ENCODE measurements at places on chromosomes 1 and 21.

- no peak for DNase-seq
These were observed 52.4 kb downstream of the KCNJ6 start for GRCh38 chr21:37863842-37864241.

- DNase-seq = no peak
These were observed 5.3 kb upstream of the GNPAT start for GRCh38 chr1:231235526-231236207.

DNA sequence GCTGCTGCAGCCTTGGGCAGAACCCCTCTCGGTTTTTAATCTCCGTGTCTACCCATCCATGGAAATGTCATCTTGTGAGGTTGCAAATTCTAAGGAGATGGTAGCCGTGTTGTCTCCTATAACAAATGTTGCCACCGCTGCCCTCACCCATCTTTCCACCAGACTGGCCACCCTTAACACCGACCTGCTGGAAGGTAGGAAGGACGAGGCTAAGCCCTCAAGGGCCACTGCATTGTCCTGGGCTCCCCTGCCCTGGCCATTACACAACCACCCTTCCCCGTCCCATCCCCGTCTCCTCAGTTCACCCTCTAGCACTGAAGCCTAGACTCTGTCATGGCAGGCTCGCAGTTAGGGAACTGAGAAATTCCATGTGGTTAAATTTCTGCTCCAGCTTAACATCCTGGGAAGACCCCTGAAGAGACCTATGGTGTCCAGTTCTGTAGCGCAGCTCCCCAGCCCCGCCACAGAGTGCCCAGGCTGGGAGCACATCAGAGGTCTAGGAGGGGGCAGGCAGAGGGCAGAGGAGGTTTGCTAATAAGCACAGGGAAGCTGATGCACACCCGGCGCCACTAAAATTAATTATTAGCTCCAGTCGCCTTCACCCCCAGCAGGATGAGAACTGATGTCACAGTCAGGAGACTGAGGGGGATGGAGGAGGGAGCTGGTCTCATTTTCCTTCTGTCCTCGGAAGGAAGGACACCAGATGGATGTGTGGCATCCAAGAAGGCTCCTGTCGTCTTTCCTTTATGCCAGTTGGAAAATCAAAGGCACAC is 38.3 kb downstream of the STUM start:
- DNase-seq = no peak

DNA sequence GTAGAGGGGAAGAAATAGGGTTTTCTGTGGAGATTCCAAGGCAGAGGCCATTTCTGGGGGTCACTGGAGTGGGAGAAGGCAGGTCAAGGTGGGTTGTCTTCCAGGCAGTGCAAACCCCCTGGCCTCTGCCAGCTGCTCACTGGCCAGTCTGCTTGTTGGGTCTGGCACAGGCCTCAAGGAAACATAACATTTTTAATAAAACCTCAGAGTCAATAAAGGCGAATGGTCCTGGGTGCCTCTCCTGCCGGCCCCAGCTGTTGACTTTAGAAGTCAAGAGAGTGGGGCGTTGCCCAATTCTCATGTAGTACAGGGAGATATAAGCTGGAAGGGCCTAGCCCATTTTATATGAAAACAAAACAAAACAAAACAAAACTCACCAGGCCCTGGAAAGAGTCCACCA is 36.6 kb downstream of the RUNX3 start:
- no peak for DNase-seq

DNA sequence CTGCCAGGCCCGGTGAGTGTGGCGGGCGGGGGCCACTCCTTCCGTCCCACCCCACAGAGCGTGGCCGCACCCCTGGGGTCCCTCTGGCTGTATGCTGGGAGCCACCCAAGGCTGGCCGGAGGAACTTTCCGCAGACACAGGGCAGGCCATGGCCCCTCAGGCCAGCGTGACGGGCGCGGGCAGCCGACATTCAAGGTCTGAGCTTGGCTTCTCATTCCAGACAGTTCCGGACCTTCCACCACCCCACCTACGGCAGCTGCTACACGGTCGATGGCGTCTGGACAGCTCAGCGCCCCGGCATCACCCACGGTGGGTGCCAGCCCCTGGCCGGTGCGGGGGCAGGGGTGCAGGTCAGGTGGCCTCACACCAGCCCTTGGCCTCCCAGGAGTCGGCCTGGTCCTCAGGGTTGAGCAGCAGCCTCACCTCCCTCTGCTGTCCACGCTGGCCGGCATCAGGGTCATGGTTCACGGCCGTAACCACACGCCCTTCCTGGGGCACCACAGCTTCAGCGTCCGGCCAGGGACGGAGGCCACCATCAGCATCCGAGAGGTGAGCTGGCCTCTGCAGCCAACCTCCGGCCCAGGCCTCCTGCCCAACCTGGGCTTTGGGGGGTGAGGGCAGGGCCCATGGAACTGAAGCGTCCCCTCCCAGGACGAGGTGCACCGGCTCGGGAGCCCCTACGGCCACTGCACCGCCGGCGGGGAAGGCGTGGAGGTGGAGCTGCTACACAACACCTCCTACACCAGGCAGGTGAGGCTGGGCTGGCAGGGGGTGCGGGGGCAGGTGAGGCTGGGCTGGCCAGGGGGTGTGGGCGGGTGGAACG is 7.3 kb downstream of the SCNN1D start:
- DNase-seq = no peak

DNA sequence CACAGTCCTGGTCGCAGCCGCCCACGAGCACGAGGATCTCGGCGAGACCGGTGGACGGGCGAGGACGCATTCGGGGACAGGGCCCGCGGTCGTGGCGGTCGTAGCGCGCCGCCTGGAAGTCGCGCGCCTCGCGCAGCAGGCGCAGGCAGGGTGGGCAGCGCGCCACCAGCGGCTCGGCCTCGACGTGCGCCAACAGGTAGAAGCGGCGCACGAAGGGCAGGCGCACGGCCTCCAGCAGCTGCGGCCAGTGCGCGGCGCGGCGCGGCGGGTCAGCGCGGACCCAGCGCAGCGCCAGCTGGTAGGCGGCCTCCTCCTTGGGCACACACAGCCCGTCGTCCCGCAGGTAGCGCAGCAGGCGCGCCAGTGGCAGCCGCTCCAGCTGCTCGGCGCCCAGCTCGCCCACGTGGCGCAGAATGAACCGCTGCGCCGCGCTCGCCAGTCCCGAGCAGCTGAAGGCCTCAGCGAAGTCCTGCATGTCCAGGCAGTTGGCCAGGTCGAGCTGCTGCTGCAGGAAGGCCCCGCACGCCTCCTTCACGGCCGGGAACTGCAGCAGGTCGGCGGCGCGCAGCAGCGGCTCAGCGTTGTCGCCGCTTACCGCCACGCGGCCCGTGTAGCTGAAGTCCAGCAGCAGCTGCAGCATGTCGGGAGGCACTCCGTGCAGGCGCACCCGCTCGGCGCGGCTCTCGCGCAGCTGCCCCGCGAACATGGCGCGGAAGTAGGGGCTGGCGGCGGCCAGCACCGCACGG is 573 bp downstream of the KLHL21 start:
- no peak for DNase-seq

DNA sequence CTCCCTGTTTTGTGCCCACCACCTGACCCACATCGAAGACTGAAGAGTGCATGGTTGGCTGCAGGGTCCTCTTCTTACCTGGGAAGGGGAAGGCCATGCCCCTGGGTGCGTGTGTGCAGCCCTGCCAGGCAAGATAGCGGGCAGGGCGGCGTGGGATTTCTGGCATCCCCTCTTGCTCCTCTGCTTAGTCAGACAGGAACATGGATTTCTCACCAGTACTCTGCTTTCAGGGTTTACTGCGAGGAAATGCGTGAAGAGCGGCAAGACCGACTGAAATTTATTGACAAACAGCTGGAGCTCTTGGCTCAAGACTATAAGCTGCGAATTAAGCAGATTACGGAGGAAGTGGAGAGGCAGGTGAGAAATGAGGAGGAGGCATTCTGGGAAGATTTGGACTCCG is 15.5 kb upstream of the MIIP start:
- DNase-seq = no peak

- no peak for DNase-seq
These were observed 183.5 kb upstream of the DPYD start for GRCh38 chr1:98104289-98104688.

DNA sequence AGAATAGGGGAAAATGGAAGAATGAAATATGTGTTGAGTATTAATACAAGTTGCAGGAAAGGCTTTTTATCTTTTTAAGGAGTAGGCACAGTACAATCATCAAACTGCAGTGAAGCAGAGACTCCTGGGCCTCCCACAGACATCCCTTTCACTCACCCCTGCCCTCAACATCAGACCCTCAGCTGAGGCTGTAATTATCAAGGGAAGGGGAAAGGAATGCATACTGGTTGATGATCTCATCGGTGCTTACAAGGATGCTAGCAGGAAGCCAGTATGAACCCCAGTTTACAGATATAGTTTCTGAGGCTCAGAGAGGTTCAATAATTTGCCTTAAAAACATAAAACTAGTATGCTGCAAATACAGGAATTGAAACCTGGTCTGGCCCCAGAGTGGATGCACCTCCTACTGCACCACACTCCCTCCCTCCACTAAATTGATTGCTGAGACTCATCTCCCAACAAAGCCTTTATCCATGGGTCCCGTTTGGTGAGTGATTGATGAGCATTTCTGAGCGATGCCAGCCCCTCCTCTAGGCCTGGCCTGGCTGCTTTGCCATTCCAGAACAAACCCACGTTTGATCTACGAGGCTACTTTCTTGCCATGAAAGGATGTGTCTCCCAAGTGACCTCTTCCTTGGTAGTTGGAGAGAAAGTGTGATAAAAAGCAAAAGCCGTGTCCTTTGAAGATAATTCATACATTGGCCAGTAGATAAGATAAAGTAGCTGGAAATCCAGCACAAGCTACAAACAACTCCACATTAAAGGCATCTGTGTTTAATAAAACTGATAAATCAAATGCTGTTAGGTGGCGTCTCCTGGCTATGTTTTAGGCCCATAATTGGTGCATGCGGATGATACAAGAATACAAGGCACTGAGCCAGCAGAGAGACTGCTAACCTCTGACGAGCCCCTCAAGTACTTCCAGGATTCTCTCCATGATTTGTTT is 233.9 kb upstream of the CAMK1G start:
- DNase-seq = no peak

DNA sequence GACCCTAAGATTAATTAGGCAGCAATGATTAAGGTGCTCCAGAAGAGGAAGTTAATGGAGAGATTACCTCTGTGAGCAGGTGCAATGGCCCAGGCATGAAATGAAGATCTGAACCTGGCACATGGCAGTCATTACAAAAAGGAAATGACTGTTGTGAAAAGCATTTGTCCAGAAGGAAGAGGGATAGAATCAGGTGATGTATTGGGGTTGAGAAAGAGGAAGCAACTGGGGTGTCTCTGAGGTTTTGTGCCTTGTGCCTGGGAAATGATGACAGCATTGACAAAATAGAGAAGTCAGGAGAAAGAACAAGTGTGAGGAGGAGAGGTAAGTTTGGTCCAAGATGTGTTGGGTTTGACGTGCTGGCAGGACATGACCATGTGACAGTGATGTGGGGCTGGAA is 5.6 kb downstream of the CRCT1 start:
- DNase-seq = no peak

DNA sequence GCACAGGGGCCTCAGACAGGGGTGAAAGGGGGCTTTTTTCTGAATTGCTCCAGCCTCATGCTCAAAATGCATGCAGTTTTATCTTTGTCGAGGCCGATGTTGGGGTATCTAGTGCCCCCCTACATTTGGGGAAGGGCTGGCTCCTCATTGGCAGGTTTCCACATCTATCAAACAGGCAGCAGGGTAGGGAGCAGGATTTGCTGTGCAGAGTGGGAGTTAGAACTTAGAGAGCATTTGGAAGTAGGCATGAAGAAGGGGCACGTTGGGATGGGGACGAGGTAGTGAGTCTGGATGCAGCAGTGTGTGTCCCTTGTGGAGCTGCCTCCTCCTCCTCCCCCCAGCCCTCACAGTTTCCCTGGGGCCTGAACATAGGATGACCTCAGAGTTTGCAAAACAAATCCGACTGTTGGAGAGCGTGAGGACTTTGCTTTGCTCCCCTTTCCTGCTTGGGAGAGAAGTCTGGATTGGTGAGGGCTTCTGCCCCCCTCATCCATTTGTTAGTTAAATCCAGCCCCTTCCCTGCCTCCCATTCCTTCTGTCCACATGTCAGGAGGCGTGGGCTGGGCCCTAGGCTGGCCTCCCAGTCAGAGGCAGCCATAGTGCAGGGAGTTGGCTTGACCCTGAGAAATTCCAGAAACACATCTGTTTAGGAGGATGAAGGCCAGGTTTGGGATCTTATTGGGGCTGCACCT is 36.9 kb upstream of the GPR37L1 start:
- no peak for DNase-seq

DNA sequence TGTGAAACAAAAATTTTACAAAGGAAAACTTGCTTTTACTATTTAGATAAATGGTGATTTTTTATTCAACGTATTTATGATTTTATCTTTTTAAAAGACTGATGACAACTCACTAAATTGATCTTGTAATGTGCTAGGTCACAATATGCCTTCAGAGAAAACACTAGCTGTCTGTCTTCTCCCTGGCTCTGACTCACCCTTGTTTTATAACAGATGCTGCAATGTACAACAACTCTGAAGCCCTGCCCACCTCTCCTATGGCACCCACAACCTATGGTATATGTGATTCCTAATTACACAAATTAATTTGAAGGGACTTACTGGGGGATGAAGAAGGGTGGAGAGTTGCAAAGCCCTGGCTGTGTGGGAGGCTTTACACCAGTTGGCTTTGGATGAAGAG is 24.7 kb upstream of the HSD17B7 start:
- peak; percentile 85 for DNase-seq

DNA sequence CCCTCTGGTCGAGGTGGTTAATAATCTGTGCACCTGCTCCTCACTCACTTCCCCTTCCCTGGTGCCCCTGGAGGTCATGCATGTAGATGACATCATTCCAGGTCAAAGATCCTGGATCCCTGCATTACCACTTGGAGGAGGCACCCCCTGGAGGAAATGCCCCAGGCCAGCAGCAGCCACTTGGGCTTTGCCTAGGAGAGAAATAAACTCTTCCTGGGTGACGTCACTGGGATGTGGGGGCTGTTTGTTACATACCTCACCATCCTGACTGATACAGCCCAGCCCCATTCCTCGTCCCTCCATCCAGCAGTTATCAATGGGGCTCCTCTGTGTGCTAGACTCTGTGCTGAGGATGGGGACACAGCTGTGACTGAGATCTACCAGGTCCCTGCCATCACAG is 433.6 kb downstream of the PTPRU start:
- DNase-seq = no peak

DNA sequence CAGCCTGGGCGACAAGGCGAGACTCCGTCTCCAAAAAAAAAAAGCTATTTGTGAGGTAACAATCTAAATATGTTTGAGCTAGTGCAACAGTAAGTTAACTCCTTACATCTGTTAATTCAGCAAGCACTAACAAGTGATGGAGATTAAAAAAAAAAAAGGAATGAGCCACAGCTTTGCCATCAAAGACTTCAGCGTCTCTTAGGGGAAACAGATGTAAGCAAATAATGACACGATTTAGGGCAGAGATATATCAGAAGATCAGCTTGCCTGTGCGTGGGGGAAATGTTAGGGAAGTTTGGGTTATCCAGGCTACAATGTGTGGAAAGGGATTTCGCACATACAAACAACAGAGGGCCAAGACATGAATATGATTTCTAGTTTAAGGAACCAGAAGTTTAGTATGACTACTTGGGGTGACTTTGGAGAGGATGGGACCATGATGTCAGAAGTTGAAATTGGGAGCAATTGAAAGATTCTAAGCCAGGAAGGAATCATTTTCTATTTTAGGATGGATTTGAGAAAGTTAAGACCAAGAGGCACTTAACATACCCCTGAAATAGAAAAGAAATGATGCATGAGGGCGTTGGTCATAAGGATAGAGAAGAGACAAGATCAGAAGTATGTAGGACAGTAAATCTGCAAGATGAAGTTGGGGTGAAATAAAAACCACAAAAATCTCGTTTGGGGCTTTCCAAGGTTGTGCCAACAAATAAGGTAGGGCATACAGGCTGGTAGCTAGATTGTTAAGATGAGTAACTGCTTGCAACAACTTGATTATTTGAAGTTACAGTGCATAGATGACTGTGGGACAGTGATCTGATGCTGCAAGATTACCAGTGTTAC is 2.4 kb upstream of the BRWD1 start:
- DNase-seq = no peak

GRCh38 chr1:231643071-231643934 is 16.7 kb downstream of the DISC1 start:
- peak; percentile 91 for DNase-seq
